Activated CD4-positive, alpha-beta T cell treated with anti-CD3 and anti-CD28 coated beads for 24 hours (primary cell): ENCODE measurements at places on chromosomes 1 and 21.

DNA sequence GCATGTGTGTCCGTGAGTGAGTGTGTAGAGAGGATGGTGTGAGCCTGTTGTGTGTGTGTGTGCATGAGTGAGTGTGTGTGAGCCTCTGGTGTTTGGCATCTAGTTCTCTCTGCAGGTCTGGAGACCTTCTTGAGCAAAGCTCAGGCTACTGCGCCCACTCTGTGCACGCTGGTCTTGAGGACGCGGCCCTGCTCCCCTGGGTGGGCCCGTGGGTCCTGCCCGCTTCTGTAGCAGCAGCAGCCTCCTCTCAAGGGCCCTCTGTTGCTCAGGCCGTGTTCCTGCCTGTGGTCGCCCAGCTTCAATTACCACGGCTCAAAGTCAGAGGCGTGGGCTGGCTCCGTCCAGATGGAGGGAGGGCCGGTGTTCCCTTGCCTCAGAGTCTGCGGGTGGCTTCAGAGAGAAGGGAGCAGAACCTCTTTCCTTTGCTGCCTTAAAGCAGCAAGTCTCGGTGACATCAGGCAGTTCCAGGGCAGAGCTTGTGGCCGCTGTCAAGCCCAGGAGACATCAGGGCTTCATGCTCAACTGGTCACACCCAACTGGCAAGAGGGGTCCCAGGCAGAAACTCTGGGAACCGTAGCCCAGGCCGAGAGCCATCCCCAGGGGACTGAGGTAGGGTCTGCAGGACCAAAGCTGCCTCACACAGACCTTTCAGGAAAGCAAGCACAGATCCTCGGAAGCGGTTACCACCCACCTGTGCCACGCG lies 270.6 kb upstream of the VAMP3 start:
- no peak for DNase-seq

DNA sequence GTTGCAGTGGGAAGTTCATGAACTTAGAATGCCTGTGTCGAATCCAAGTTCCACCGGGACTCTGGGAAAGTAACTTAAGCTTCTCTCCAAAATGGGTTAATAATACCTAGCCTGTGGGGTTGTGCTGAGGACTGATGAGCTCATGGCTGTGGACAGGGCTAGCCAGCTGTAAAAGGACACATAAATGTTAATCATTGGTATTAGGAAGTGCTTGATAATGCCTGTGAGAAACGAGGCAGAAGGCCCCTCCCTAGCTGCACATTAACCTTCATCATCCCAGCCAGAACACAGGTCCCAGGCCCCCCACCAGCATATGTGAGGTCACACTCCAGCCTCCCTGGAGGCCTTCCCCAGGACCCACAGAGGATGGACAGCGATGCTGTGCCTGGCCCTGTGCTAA lies 789 bp upstream of the GJB4 start:
- no peak for DNase-seq

DNA sequence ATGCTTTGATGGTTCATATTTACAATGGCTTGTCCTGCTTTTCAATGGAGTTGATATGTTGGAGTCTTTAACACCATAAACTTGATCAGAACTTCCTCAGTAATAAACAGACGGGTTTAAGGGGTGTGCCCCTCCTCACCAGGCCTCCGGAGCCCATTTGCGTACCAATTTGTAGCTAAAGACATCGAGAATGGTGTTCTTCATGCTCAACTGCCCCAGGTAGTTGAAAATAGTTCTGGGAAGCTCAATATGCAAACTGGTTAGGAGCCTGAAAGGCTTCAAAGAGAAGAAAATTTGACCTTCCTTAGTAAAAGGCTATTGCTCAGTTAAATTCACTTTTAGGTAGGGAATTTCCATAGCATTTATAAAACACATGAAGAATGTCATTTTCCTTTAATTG lies 68.1 kb upstream of the RRP15 start:
- DNase-seq: no peak

- no peak for DNase-seq
These were observed 7.0 kb upstream of the ID3 start for GRCh38 chr1:23566304-23566703.

- no peak for DNase-seq
These were observed 333.8 kb downstream of the PTPRU start for GRCh38 chr1:29569971-29570634.

GRCh38 chr1:209400351-209401220 lies 182.9 kb upstream of the CAMK1G start:
- no peak for DNase-seq

DNA sequence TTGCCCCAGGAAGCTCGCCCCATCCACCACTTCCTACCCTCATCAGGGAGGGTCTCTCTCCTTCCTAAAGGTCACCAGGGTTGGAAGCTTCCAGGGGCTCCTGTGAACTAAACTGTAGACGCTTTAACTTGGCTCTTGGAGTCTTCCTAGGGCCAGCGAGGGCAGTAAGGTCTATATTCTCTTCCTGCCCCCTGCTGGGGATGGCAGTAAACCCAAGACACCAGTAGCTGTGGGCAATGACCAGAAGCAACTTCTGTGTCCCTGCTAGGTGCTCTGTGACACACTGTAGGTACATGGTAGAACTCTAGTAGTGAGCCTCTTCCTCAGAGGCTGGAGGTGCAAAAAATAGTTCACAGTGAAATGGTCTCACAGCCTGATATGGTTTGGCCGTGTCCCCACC lies 30.0 kb downstream of the KCND3 start:
- DNase-seq: no peak

GRCh38 chr1:45908611-45909140 lies 105.3 kb downstream of the MAST2 start:
- DNase-seq: no peak

DNA sequence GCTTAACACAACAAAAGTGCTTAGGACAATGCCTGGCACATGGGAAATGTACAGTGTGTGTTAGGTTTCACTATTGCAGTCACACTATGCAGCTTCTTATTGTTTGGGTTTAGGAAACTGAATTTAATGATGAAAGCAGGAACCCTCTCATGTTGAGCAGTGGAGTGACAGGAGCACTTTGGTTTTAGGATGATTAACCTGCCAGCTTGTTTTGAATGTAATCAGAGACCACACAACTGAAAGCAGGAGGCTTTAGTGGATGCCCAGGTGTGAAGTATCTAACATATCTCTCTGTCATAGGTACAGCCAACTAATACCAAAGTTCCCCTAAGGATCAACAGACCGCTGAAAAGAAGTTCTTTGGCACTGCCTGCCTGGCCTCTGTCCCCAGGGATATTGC lies 406.9 kb upstream of the USP24 start:
- DNase-seq: no peak
